ENCODE measurements at places on chromosomes 6 and 20. TPM values are rescaled to one million over a fixed set of nuclear protein-coding genes. Genes with fewer than 3 reads are reported as not detected.

FAM110A gene
- polyA plus RNA-seq: 4.7 TPM

DNA sequence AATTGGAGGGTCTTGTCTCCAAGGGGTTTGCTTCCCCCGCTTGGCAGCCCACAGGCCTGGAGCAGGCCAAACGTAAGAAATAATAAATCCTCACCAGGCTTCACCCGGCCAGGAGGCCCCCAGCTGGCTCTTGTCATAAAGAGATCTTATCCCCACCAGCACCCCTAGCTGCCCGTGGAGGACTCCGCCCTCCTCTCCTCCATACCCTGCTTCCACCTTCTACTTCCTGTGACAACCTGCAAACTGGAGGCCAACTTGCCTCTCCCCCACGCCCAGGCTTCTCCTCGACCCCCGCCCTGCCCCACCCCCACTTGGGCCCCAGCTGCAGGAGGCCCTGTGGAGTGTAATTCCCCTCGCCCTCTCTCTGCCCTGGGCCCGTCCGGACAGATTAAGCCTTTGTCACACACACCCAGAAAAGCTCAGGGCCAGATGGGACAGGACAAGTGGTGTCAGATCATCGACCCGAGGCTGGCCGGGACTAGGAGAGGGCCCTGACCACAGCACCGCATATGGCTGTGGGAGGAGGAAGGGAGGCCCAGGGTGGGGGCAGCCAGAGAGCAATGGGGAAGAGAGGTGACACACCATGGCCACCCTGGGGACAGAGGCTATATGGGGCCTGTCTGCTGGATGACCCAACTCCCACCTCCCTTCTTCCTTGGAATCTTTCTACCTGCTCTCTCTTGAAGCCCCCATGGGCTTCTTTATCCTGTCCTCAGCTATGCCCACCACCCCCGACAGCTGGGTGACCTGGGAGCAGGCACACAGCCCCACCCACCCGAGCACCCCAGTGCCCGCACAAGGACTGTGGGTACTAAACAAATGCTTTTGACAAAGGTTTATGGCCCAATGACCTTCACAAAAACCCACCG is 3.9 kb downstream of the NOL4L start:
- H3K27me3 ChIP-seq: peaks cover 8% of the 10 kb centered on the region
- no peaks in the 10 kb centered on the region for H3K4me1 ChIP-seq
- H3K36me3 ChIP-seq: no peaks in the 10 kb centered on the region
- no peak overlapping the region for H3K4me3 ChIP-seq
- H3K27ac ChIP-seq: no peak overlapping the region

- peaks cover 2% of the 10 kb centered on the region for H3K4me1 ChIP-seq
- H3K36me3 ChIP-seq: no peaks in the 10 kb centered on the region
- no peak for DNase-seq
- H3K4me3 ChIP-seq: no peak overlapping the region
- H3K27me3 ChIP-seq: peaks cover 2% of the 10 kb centered on the region
Measured at GRCh38 chr6:87110636-87111035, 15.7 kb upstream of the CGA start.

GRCh38 chr6:136438441-136438840 is 111.8 kb downstream of the MAP7 start:
- H3K4me3 ChIP-seq: no peak overlapping the region
- no peak overlapping the region for H3K27ac ChIP-seq
- H3K36me3 ChIP-seq: no peaks in the 10 kb centered on the region

GRCh38 chr6:20610636-20611370 is 76.5 kb downstream of the CDKAL1 start:
- DNase-seq: peak; percentile 28
- peaks cover 2% of the 10 kb centered on the region for H3K4me1 ChIP-seq
- H3K36me3 ChIP-seq: no peaks in the 10 kb centered on the region
- H3K27me3 ChIP-seq: no peaks in the 10 kb centered on the region
- H3K27ac ChIP-seq: no peak overlapping the region

DNA sequence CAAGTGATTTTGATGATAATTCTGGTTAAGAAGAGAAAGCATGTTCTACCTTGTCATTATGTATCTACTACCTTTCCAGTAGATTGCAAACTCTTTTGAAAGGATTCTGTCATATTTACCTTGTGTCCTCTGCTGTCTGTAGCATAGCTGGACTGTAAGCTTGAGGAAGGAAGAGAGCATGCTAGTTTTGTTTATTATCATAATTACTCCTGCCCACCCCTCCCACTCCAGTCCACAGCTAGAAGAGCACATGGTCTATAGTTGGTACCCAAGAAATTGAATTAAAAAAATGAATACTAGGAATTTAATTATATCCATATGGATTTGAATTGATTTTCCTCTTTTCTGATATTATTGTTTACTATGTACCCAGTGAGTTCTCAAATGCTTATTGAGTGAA is 40.2 kb downstream of the PDE7B start:
- DNase-seq: no peak
- no peaks in the 10 kb centered on the region for H3K27me3 ChIP-seq
- peaks cover 1% of the 10 kb centered on the region for H3K4me1 ChIP-seq
- no peak overlapping the region for H3K27ac ChIP-seq

- H3K27ac ChIP-seq: no peak overlapping the region
- H3K36me3 ChIP-seq: no peaks in the 10 kb centered on the region
- no peaks in the 10 kb centered on the region for H3K27me3 ChIP-seq
- H3K4me1 ChIP-seq: no peaks in the 10 kb centered on the region
Measured at GRCh38 chr6:28311139-28311823, 24.7 kb downstream of the ZSCAN31 start.

EPPIN gene
- not detected for polyA plus RNA-seq

TPD52L1 gene
- polyA plus RNA-seq: 13.5 TPM

DNA sequence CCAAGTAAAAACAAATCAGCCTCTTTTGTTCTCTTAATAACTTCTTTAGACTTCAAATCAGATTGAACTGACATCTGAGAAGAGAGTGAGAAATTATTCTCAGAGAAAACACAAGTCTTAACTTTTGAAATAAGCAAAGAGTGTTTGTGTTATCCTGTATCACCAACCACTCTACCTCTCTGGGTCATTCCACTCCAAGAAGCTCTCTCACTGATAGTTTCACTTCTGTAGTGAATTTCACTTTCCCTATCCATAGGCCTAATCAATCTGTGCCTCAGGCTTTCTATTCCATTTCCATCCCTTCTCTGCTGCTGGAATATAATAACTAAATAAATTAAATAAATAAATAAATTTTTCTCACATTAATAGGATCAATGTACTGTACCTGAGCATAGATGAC is 235.0 kb downstream of the HTR1B start:
- H3K36me3 ChIP-seq: no peaks in the 10 kb centered on the region
- no peak for DNase-seq
- no peak overlapping the region for H3K27ac ChIP-seq
- H3K27me3 ChIP-seq: no peaks in the 10 kb centered on the region

BPI gene
- 0.05 TPM for polyA plus RNA-seq

GRCh38 chr20:54294094-54294493 is 86.2 kb downstream of the PFDN4 start:
- no peak overlapping the region for H3K27ac ChIP-seq
- no peaks in the 10 kb centered on the region for H3K4me1 ChIP-seq
- no peaks in the 10 kb centered on the region for H3K27me3 ChIP-seq
- H3K4me3 ChIP-seq: no peak overlapping the region
- H3K36me3 ChIP-seq: no peaks in the 10 kb centered on the region
- DNase-seq: no peak

HECA gene
- polyA plus RNA-seq: 3.1 TPM

DNA sequence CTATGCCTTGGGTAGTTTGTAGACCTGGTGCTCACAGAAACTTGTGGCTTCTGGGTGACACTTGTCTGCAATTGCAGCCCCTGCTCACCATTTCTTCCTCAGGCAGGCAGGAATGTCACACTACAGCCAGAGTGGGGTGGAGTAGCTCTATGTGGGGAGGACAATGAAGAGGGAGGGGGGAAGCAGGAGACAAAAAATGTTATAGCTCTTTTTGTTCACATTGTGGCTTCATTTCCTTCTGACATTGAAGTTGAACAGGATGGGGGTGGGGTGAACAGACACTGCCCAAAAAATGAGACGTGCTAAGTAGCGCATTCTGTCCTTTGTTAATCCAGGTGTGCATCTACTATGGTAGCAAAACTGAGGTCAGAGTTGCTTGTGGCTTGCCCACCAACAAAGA is at the start of gene THEMIS:
TSS of gene THEMIS (minus strand) at position 124 of the 400 bp plus-strand sequence. CDS start 126 bp downstream, outside the sequence.
- no peaks in the 10 kb centered on the region for H3K4me1 ChIP-seq
- H3K27me3 ChIP-seq: no peaks in the 10 kb centered on the region
- no peak within 1 kb of the TSS for H3K27ac ChIP-seq
- no peaks in the 10 kb centered on the region for H3K36me3 ChIP-seq

DNA sequence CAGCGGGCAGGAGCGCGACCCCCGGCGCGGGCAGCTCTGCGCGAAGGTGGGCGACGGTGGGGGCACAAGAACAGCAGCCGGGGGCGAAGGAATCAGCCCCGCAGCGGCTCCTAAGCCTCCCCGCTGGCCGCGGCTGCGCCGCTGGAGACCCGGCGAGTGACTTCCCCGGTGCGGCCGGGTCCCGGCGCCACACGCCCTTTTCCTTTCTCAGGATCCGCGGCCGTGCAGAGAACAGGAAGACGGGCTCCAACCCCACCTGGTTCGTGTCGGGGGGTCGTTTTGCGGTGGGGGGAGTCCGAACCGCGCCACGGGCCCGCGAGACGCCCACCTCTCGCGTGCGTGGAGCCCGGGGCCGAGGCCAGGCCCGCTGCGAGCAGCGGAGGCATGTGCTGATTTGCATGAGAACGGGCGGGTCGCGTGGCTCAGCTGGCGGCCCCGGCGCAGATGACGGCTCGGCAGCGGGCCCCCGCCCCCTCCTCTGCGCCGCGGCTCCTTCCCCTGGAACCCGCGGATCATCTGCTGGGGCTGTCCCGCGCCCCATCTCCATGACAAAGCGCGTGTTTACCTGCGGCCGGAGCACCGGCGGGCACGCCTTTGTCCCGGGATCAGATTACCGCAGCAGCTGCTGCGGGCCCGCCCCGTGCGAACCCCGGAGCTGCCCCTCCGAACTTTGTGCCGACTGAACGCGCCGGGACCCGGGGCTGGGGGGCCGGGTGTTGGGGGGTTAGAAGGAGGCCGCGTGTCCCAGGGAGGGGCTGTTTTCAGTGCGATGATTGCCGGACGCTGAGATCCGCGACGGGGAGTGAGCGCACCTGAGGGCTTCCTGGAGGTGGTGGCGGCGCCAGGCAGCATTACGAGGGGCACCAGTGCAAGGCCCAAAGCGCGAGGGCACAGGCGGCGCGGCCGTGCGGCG is 4.9 kb upstream of the DLL1 start:
- no peaks in the 10 kb centered on the region for H3K36me3 ChIP-seq
- DNase-seq: no peak
- H3K27ac ChIP-seq: no peak overlapping the region
- peaks cover 4% of the 10 kb centered on the region for H3K4me1 ChIP-seq
- peak overlapping the region; percentile 49 for H3K4me3 ChIP-seq

TCF21 gene
- polyA plus RNA-seq: 10.0 TPM

GRCh38 chr6:168155193-168155592 is 76.2 kb upstream of the FRMD1 start:
- no peaks in the 10 kb centered on the region for H3K36me3 ChIP-seq
- H3K4me3 ChIP-seq: no peak overlapping the region
- no peak overlapping the region for H3K27ac ChIP-seq
- peaks cover 8% of the 10 kb centered on the region for H3K4me1 ChIP-seq

GRCh38 chr6:73085443-73085871 is 139.8 kb downstream of the KHDC1L start:
- H3K27ac ChIP-seq: no peak overlapping the region
- peak; percentile 16 for DNase-seq
- H3K36me3 ChIP-seq: no peaks in the 10 kb centered on the region
- peaks cover 4% of the 10 kb centered on the region for H3K4me1 ChIP-seq
- no peaks in the 10 kb centered on the region for H3K27me3 ChIP-seq

GRCh38 chr6:100614386-100614785 is 149.7 kb upstream of the SIM1 start:
- peaks cover 3% of the 10 kb centered on the region for H3K4me1 ChIP-seq
- no peaks in the 10 kb centered on the region for H3K27me3 ChIP-seq
- H3K36me3 ChIP-seq: peaks cover 5% of the 10 kb centered on the region
- no peak for DNase-seq

DNA sequence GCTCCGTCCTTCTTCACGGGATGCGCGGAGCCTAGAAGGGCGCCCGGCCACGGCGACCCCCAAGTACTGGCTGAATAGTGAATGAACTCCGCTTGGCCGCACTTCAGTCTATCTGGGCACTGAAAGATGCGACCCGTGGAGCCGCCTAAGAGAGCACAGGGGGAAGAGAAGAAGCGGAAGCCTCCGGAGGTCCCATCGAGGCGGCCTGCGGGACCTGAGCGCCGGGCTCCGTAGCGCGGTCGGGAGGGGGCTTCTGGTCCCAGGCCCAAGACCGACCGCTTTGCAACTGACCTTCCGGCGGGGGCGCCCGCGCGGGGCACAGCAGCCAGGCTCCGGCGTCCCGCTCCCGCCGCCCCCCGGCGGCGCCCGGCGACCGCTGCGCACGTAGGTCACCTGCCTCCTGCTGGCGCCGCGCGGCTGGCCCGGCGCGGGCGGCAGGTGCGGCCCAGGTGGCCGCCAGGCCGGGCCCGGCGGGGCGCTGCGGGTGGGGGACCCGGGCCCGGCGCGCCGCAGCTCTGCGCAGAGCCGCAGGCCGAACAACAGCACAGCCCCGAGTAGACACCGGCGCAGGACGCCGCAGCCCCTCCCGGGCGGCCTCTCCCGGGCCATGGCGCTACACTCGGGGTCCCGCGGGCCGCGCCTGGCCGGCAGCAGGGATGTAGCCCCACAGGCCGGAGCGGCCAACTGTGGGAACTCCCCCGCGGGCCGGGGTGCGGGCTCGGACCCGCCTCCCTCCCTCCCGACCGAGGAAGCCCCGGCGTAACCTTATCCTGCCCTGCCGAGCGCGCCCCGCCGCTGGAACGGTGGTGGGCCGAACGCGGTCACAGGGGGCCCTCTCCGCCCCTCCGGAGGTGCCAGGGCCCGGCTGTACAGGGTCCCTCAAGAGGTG is at the start of gene METTL24:
TSS of gene METTL24 (minus strand) at position 686 of the 889 bp plus-strand sequence. CDS start at position 609, 77 bp downstream.
- peaks cover 47% of the 10 kb centered on the region for H3K27me3 ChIP-seq
- DNase-seq: no peak
- peak within 1 kb of the TSS; percentile 25 for H3K4me3 ChIP-seq
- no peak within 1 kb of the TSS for H3K27ac ChIP-seq
- no peaks in the 10 kb centered on the region for H3K36me3 ChIP-seq
- H3K4me1 ChIP-seq: no peaks in the 10 kb centered on the region

GRCh38 chr6:65289491-65289890 is 417.5 kb downstream of the EYS start:
- H3K4me3 ChIP-seq: no peak overlapping the region
- H3K4me1 ChIP-seq: no peaks in the 10 kb centered on the region
- no peak overlapping the region for H3K27ac ChIP-seq
- H3K36me3 ChIP-seq: no peaks in the 10 kb centered on the region
- peak; percentile 21 for DNase-seq
- no peaks in the 10 kb centered on the region for H3K27me3 ChIP-seq

GRCh38 chr6:43076464-43077332 is 584 bp downstream of the PTK7 start:
- peaks cover 5% of the 10 kb centered on the region for H3K36me3 ChIP-seq
- H3K4me1 ChIP-seq: peaks cover 26% of the 10 kb centered on the region
- H3K4me3 ChIP-seq: peak overlapping the region; percentile 76
- H3K27ac ChIP-seq: peak overlapping the region; percentile 77

NHSL1 gene
- 6.0 TPM for polyA plus RNA-seq

IYD gene
- polyA plus RNA-seq: not detected

- peaks cover 3% of the 10 kb centered on the region for H3K4me1 ChIP-seq
- H3K27me3 ChIP-seq: peaks cover 9% of the 10 kb centered on the region
- no peaks in the 10 kb centered on the region for H3K36me3 ChIP-seq
- H3K27ac ChIP-seq: no peak overlapping the region
Measured at GRCh38 chr6:143535189-143535614, 23.7 kb upstream of the FUCA2 start.

- no peak overlapping the region for H3K4me3 ChIP-seq
- peak; percentile 89 for DNase-seq
- peaks cover 5% of the 10 kb centered on the region for H3K4me1 ChIP-seq
- H3K27ac ChIP-seq: no peak overlapping the region
Measured at GRCh38 chr20:10715035-10715434, 41.2 kb upstream of the JAG1 start.

All from IMR-90 (cell line).